HT-29 (cell line): ENCODE measurements at places on chromosomes 1 and 21.

DNA sequence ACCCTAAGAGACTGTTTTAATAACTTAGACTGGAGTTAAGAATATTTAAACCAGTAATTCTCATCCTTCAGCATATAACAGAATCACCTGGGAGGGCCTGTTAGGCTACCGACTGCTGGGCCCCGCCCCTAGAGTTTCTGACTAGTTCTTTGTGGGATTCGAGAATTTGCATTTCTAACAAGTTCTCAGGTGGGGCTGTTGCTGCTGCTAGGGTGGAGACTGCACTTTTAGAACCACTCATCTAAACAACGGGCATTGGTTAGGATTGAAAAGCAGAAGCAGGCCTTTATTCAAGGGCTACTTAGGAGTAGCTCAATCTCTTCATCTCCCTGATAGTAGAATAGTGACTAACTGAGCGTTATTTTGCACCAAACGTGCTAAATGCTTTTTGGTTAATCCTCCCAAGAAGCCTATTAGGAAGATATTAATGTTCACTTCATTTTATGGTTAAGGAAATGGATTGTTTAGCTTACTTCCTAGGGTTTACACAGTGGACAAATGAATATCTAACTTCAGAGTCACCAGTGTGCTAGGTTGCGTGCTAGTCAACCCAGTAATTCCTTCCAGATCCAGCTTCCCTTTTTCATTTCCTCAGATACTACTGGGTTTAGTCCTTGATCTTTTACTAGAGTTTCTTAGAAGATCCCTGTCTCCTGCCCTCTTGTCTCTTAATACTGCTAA lies 31.1 kb upstream of the UAP1 start:
- no peak for DNase-seq

DNA sequence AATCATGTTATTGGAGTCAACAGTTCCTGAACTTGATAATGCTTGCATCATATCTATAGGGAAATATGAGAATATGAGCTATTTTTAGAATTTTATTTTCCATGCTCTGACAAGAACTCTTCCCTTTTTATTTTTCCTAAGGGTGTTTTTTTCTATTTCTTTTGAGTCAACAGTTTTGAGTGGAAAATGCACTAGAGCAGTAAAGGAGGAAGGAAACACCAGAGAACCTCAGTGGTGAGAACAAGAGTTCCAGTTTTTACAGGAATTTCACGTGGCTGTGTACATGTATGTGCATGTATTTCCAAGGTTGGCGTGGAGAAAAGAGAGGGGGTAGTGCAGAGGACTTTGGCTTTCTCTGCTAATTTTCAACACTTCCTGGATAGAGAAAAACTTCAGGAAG lies 63.6 kb upstream of the TNFSF18 start:
- DNase-seq, result no peak

- DNase-seq, result no peak
Observed at GRCh38 chr1:179083533-179083932, 1.7 kb downstream of the TOR3A start.

GRCh38 chr1:209728466-209728865 lies 23.8 kb downstream of the HSD11B1 start:
- no peak for DNase-seq

- DNase-seq, result peak; percentile 54
Observed at GRCh38 chr1:111202707-111203623, 2.5 kb upstream of the DENND2D start.

GRCh38 chr1:25971066-25971810 lies 26.6 kb downstream of the PAFAH2 start:
- DNase-seq, result no peak

GRCh38 chr21:18917622-18918021 lies 514.0 kb upstream of the TMPRSS15 start:
- no peak for DNase-seq

GRCh38 chr1:87759421-87760087 lies 430.9 kb downstream of the LMO4 start:
- DNase-seq, result no peak

- no peak for DNase-seq
Observed at GRCh38 chr1:9726905-9727595, 75.5 kb downstream of the PIK3CD start.

DNA sequence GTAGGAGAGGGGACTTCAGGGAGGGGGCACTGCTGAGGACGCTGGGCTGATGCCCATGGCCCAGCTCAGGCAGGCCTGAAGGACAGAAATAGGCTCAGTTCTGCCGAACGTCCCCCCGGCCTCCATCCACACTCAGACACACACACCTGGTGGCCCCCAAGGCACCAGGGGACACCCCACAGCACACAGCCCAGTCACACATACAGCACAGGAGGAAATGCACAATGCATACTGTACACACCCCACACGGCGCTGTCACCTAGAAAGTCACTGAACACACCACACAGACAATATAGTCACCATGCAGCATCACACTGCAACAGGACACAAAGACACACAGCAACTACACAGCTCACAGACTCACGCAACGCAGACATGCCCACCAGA lies 562 bp downstream of the SYTL1 start:
- DNase-seq, result peak; percentile 25

- DNase-seq, result no peak
Observed at GRCh38 chr21:41037212-41037611, 130.7 kb upstream of the BACE2 start.

DNA sequence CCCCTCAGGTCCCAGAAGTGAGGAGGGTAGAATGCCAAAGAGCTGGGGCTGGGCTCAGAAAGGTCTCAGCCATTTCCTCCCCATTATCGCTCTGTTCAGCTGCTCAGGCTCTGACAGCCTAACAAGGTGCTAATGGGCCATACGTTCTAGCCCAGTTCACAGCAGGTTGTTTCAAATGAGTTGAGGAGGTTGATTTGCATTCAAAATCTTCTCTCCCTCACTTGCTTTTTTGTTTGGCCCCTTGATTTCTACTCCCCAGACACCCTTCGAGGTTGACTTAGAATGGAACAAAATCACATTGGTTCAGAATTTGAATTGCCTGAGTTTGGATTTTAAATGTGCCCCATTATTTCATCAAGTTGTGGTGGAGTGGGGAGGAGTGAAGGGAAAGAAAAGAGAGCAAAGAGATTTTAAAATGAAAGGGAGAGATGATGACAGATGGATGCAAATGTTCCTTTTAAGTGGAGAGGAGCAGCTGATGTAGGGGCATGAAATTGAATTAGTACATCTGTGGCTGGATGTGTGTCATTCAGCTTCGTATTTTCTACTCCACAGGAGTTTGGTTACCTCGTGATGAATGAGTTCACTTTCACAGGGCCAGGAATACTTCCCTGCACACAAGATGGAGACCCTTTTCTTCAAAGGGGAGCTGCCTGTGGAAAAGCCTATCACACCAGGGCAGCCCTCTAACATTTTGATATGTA lies 425.8 kb upstream of the CAMK1G start:
- DNase-seq, result no peak

DNA sequence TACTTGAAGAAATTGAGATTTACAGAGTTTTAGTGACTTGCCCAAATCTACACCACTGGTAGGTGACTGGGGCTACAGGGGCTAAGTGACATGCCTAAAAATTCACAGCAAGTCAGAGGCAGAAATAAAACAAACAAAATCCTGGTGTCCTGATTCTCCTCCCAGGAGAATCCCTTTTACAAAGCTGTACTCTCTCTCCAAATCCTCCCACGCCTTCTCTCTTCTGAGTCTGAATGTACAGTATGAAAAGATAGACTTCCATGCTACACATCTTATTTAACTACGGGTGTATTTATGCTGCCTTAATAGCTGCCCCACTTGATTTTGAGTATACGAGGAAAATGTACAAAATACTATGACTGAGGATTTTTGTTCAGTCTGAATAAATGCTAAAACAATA lies 65.4 kb downstream of the SGIP1 start:
- DNase-seq, result no peak

DNA sequence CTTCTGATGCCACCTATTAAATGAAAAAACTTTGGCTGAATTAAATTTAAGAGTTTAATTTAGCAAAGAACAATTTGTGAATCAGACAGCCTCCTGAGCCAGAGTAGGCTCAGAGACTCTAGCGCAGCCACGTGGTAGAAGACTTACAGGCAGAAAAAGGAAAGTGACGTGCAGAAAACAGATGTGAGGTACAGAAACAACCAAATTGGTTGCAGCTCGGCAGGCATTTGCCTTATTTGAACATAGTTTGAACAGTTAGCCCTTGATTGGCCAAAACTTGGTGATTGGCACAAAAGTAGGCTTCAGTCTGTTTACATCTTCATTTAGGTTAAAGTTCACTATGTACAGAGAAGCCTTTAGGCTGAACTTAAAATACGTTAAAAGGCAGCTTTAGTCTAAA lies 22.9 kb downstream of the TCP10L start:
- peak; percentile 47 for DNase-seq

GRCh38 chr1:12643785-12644184 lies at the start of gene AADACL4:
Gene AADACL4, plus strand, starts transcription at chr1:12644085. Its CDS starts 462 bp downstream, at chr1:12644547.
- no peak for DNase-seq

DNA sequence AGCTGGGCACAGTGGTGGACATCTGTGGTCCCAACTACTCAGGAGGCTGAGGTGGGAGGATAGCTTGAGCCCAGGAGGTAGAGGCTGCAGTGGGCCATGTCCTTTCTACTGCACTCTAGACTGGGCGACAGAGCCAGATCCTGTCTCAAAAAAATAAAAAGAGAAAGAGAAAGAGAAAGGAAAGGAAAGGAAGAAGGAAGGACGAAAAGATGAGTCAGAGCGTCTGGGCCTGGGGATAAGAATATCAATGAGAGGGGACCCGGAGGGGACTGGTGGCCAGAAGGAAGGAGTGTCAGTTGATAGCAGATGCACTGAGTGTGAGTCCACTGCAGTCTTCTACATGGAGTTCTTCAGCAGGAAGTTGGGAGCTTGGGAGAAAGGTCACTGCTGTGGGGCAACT lies 75.6 kb downstream of the SYT6 start:
- no peak for DNase-seq

DNA sequence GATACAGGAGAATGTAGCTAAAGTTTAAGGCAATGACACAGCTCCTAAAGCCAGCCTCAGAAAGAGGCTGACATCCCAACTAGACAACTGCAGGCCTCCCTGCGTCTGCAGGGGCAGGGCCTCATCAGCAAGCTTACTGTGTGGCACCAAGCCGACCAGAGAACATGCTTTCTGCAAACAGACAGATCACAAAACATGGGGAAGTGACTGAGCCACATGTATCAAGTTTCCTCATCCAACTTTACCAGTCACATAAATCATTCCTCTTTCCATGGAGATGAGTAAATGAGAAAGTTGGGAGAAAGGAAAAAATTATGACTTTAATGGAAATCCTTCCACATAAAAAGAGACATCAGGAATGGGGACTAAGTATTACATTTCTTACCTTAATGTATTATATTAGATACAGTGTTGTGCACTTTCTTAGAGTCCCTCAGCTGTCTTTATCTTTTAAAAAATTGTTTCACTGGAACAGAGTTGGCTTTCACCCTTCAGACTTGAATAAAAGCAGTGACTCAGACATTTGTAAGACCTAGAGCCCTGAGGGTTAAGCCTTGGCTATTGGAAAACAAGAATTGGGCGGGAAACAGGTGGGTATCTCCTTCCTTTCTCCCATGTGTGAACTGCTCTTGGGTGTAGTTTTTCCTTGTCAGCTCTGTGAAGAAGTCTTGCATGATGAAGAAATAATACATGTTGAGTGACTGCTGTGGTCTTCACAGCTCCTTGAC lies 305.7 kb upstream of the SNX7 start:
- DNase-seq, result peak; percentile 9

- no peak for DNase-seq
Observed at GRCh38 chr1:243667591-243667990, 182.5 kb downstream of the AKT3 start.

GRCh38 chr1:216640100-216640499 lies 83.1 kb downstream of the ESRRG start:
- DNase-seq, result no peak

GRCh38 chr1:238487931-238488330 lies 597.2 kb upstream of the ZP4 start:
- DNase-seq, result no peak

DNA sequence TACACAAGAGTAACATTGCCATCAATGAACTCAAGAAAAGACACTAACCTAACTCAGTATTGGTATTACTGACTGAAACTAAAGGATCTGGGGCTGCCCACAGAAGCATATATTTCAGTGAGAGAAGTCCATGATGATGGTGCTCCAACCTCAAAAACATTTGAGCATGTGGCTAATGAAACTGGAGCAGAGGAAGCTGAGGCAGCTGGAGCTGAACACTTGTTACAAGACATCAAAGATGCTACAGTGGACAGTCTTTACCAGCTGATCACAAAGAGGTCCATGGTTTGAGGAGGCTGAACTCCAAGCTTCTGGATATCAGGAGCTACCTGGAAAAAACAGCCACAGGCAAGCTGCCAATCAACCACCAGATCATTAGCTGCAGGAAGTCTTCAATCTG lies 42.2 kb upstream of the TTC39A start:
- DNase-seq, result no peak

DNA sequence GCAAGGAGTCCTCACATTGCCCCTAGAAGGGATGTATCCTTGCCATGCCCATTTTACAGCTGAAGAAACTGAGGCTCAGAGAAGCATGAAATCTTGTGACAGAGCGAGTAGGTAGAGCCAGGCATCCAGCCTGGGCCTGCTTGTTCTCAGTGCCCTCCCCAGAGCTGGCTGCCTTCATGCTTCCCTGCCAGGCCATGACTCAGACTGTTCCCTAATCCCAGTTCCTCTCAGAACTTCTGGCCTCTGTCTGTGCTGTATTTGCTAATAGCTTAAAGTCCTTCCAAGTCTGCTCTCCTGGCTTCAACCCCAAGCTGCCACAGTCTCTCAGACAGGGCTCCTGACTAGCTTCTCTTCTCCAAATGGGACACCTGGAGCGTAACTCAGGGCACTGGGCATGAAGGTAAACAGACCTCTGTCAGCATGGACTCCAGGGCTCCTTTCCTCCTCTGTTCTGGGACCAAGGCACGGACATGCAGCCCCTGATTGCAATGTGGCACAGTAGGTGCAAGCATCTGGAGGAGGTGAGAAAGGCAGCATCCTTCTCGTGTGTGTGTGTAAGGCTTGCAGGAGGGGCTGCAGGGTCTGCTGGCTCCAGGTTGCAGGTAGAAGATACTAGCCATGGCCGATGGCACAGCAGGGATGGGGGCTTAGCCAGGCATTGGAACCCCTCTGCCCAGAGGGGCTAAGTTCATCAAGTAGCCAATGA lies 122.7 kb downstream of the HMGB4 start:
- DNase-seq, result no peak

DNA sequence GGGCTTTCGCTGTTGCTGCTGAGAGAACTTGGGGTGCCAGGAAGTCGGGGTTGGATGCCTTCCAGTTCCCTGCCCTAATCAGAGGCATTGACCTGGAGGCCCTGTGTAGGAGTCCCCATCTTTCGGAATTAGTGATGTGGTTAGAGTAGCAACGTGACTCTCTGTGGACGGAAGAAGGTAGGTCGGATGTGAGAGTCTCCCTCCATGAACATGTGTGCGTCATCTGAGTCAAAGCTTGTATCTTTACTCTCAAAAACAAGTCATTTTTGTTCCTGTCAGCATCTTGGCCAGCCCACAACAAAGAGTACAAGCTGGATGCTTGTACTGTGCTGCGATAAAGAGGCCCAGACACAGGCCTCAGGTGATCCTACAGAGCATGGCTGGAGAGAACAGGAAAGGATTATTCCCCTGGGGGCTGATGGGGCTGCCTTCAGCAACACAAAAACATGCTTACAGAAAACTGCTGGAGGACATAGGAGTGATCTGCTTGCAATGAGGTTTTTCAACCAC lies 31.0 kb upstream of the IL10 start:
- DNase-seq, result no peak
